Fibroblast of skin of scalp (primary cell): ENCODE measurements at places on chromosomes 7 and 10.

DNA sequence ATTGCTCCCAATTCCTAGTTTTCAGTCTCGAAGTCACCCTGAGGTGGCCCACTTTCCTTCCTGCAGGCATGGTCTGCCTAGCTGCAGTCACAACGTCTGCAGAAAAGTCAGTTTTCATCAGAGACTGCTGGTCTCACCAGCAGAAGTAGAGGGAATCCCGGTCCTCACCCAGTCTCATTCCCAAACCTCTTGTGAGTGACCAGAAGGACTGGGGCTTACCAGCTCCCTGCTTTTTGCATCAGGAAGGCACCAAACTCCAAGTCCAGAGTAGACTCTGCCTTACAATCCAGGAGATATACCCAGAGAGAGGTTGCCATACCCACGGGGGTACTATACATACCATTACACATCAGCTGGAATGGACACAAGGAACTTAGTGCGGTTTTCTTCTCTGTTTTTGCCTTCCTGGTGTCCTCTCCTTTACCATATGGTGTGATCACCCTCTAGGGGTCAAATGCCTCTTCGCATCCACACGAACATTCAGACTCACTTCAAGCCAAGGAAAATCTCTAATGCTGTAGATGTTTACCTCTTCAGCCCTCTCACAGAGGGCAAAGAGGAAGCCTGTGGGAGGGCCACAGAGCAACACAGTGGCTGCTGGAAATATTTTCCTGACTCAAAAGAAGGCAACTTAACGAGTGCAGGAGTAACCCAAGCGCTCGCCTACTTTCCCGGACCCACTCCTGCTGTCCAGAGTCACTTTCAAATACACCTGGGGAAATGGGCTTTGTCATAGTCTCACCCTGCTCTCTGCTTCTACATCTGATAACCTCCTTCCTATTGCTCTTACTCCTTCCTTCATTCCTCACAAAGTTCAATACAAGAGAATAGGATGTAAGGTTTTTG, 220.9 kb downstream of the C7orf25 start:
- peak; percentile 77 for DNase-seq

GRCh38 chr7:157474685-157475084, 137.9 kb downstream of the DNAJB6 start:
- DNase-seq = no peak

GRCh38 chr10:130463876-130464364, 327.7 kb downstream of the GLRX3 start:
- DNase-seq = no peak

- DNase-seq = no peak
These were observed 1.9 kb upstream of the ZNF212 start for GRCh38 chr7:149237502-149237901.

DNA sequence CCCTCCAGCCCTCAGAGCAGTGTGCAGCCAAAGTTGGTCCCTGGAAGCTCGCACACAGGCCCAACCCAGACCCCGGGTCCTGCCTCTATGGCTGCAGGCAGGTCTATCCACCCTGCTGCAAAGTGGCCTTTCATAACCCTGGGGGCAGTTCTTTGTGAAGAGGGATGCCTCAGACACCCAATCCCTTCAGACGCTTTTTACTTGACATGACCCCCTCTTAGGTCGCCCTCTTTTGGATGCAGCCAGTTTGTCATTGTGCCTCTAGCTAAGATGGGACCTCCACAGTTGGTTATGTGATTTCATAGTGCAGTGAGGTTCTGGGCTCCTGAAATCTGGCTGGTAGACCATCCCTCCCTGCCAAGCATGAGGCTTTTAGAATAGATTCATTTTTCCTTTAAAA, 27.3 kb downstream of the SMKR1 start:
- no peak for DNase-seq

- DNase-seq = no peak
These were observed 22.4 kb upstream of the TECTB start for GRCh38 chr10:112260831-112261230.

DNA sequence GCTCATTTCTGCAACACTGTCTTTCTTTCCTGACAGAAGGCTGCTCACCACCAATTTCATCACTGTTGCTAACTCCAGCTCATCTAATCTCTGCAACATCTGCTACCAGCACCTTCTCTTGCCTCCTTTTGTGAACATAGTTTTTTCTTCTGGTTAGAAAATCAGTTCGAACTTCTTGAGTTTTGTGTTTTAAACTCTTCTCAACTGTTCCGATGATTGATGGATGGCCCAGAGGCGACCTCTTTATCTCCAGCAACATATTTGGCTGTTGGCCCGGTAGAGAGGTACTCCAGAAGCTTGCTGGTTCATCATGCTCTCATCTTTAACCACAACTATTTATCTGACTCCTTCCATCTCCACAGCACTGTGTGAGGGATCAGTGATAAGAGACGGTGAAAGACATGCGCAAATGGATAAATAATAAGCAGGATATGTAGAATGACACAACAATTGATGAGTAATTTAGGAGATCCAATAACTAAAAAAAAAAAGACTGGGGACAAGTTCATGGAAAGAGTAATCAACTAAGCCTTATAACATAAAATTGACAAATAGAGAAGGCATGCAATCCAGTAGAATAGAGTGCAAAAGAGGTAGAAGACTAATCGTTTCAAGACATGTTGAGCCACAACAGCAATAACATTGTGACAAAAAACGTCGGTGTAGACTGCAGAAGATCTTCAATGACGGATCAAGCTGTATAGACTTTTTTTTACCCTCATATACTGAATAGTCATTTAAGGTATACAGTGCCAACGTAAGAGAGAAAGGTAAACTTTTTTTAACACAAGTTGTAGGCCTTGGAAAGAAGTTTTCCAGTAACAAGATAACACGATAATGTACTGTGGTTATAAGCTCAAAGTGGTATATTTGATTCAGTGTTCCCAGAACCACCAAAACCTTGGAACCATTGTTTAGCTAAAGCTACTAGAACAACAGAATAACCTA, 152.2 kb downstream of the CRPPA start:
- peak; percentile 49 for DNase-seq

DNA sequence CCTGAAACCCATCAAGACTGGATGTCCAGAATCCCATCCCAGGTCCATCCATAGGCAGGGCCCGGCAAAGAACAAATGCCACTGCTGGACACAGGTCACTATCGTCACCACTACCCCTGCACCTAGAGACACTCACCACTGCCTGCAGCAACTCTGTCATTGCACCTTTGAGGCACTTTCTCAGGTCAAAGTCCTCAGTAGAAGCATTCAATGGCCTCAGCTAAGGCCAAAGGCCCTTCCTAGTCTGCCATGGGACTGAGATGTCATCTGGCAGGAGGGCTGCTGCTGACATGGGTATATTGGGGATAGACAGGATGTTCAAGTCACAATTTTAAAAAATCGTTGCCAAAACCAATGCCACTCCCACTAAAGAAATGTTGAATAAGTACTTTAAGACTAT, 58.7 kb downstream of the GPAM start:
- no peak for DNase-seq

- DNase-seq = peak; percentile 89
These were observed 256.6 kb upstream of the GLI3 start for GRCh38 chr7:42493436-42494198.

DNA sequence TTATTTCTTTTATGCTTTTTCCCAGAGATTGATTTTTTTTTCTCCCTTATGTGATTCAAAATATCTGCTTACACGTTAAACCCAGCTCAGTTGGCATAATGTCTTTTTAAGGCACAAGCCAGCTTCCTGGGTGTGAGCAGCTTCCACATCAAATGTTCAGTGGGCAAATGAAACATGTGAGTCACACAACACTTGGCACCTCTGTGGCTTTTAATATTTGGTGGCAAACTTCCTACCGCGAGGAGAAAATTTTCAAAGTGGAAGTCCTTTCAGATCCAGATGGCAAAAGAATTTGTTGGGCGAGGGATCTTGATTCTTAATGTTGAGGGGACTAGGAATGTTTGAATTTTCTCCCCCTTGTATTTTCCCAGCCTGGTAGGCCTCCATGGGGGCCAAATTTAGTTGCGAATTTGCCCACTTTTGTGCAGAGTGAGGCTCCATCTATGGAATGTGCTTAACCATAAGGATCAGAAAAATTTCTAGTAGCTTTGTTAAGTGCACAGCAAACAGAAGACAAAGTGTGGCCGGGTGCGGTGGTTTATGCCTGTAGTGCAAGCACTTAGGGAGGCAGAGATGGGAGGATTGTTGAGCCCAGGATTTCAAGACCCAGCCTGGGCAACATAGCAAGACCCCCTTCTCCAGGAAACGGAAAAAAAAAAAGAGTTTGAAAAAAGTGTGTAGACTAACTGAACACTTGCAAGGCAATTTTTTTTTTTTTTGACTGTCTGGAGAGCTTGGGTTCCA, 31.0 kb downstream of the CUX1 start:
- no peak for DNase-seq

DNA sequence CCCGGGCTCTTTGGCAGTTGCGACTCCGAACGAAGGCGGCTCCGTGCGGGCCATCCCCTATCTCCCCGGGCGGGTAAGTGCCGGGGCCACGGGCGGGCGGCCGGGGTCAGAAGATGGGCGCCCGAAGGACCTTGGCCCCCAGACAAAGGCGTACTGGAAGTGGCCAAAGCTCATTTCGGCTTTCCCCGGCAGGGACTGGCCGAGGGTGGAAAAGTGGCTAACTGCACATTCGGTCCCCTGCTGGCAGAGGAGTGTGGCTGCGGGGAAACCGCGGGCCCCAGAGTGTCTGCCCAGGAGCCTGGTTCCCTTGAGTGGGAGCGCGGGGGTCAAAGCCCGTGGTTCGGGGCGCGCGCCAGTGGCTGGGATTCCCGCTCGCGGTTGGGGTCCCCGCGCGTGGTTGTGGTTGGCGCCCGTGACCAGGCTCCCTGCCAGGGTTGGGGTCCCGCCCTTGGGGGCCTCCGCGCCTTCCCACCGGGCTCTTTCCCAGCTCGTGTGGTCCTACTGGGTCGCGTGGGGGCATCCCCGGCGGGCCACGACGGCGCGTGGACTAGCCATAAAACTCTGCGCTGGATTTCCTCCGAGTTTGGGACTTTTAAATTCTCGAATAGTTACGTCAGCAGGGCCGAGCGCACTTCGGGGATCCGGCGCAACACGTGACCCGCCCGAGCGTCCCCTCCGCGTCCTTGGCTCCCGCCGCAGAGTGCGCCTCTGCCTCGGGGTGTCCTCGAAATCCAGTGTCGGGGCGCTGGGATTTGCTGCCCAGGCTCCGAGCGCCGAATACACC, 124.4 kb downstream of the TACC2 start:
- peak; percentile 74 for DNase-seq

- no peak for DNase-seq
These were observed 75.9 kb downstream of the FAM204A start for GRCh38 chr10:118266098-118266748.

DNA sequence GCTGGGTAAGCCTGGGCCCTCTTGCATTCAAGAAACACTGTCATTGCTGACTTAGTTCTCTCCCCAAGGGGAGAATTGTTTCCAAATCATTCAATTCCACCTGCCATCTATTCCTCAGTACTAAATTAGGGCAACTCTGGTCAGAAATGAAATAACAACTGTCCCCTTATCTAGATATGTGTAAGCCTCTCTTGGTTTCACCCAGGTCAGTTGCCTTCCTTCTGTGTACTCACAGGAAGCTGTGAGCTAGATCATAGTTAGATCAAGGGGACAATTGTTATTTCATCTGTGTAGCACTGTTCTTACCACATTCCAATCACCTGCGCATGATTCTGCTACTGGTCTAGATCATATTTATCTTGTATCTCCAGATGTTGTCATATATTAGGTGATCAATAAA, 483.0 kb upstream of the SORCS1 start:
- DNase-seq = no peak

- DNase-seq = no peak
These were observed 7.0 kb downstream of the CUX1 start for GRCh38 chr7:101824440-101824839.

GRCh38 chr10:24824124-24824523, 100.4 kb upstream of the ARHGAP21 start:
- DNase-seq = no peak

GRCh38 chr7:138478499-138478908, 18.4 kb downstream of the TRIM24 start:
- DNase-seq = no peak

- peak; percentile 49 for DNase-seq
These were observed 36.2 kb downstream of the WASL start for GRCh38 chr7:123712619-123713018.

DNA sequence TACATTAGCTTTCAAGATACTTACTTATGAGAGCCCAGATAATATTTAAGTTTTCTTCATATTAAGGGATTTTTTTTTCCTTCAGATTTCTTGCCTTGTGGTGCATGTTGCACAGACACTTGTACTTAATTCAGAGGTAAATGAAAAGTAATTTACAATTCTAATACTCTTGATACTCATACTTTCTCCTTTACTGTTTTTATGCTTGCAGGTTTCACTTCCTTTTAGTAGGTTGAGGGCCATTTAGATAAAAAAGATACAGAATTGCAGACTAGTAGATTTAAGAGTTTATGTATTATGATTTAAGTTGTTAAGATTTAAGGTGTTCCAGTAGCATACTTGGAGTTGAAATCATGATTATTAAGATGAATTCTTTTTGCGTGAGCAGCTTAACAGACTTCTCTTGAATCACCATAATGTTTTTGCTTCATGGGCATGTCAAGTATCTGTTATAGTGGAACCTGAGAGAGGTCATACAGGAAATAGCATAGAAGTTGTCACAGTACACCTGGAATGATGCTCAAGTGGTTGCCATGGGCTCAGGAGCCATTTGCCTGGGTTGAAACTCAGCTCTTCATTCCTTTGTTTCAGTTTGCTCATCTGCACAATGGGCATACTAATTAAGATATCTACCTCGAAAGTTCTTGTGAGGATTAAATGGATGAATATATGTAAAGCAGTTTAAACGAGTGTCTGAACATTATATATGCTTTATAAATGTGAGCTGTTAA, 174.8 kb upstream of the PRPS1L1 start:
- no peak for DNase-seq

- DNase-seq = no peak
These were observed 29.1 kb downstream of the RSU1 start for GRCh38 chr10:16788125-16788524.

- peak; percentile 91 for DNase-seq
These were observed 13.4 kb upstream of the ERCC6 start for GRCh38 chr10:49552277-49552676.

DNA sequence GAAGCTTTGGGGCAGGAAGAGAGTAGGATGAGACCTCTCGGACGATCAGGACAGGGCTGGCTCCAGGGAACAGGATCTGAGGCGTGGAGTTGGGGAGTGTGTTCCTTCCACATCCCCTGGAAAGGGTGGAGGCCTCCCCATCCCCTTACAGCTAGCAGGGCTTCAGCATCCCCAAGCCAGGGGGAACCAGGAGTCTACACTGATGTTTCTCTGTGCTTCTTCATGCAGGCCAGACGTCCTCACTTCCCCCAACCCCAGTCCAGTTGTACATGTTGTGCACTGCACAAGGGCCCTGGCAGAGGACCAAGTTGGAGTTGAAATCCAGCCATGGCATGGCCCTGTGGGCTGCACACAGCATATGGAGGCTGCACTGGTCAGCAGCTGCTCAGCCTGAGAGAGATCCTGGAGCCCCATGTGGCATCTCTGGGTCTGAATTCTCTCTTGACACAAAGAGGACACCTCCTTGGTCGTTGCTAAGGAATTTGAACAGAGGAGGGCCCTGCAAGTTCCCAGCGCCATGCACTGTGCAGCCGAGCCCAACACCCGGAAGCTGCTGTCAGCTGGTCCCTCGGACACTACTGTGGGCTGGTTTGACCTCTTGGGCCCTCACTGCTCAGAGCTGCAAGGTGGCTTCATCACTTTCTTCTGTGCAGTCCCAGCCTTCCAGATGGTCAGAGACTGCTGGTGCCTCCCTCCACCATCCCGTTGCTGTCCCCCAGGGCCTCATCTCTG, 181.1 kb downstream of the DNAJB6 start:
- no peak for DNase-seq

- DNase-seq = no peak
These were observed 198.2 kb downstream of the EBF3 start for GRCh38 chr10:129765664-129766550.
